GM12892 (cell line): ENCODE measurements at places on chromosomes 11 and 22.

- no peak for DNase-seq
These were observed 368.2 kb upstream of the CADM1 start for GRCh38 chr11:115872416-115872815.

- no peak for DNase-seq
These were observed 4.6 kb downstream of the C11orf71 start for GRCh38 chr11:114395736-114396135.

- no peak for DNase-seq
These were observed 999.6 kb downstream of the BRD1 start for GRCh38 chr22:48827904-48828555.

- no peak for DNase-seq
These were observed 37.9 kb downstream of the SMIM38 start for GRCh38 chr11:69193629-69194028.

DNA sequence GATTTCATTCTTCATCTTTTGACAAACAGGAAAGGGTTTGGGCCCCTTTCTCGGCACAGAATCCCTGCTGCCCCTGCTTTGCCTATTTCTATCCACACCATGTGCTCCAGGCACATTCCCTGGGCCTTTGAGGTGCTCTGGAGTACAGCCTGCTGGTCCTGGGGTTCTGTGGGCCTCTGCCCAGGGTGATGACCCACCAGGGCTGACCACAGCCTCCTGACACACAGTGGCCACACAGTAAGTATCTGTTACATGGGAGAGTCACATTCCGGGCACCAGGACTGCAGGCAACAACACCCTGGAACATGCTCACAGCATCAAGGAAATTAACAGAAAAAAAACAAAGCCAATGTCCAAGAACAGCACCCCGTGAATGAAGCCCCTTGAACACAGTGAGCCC, 39.1 kb downstream of the SCUBE2 start:
- DNase-seq, result no peak

GRCh38 chr11:70433038-70433437, 34.7 kb downstream of the CTTN start:
- DNase-seq, result no peak
